Cardiac ventricle fibroblast (primary cell): ENCODE measurements at places on chromosomes 5 and 9. TPM values are rescaled to one million over a fixed set of nuclear protein-coding genes. Genes with fewer than 3 reads are reported as not detected.

The KYAT1 gene
- total RNA-seq, result 2.6 and 3.2 TPM in 2 replicates

The ZNF879 gene
- total RNA-seq, result 1.2 and 1.4 TPM in 2 replicates

The PHF24 gene
- total RNA-seq, result 0.05 and 0.06 TPM in 2 replicates

The C5orf63 gene
- total RNA-seq, result 0.49 and 2.6 TPM in 2 replicates

The SLC34A1 gene
- not detected in 2 replicates for total RNA-seq

The TBC1D9B gene
- total RNA-seq, result 83.4 and 96.1 TPM in 2 replicates

The SLC45A2 gene
- total RNA-seq, result not detected in 2 replicates
